Right forelimb (tissue), 1 donor: ENCODE measurements at places on chromosomes 4 and X.
A peak's percentile ranks its signal among the peaks of the same experiment; 100 is the strongest.

- DNase-seq, result no peak
Observed at GRCh38 chrX:110125446-110126162, 122.7 kb downstream of the TMEM164 start.

DNA sequence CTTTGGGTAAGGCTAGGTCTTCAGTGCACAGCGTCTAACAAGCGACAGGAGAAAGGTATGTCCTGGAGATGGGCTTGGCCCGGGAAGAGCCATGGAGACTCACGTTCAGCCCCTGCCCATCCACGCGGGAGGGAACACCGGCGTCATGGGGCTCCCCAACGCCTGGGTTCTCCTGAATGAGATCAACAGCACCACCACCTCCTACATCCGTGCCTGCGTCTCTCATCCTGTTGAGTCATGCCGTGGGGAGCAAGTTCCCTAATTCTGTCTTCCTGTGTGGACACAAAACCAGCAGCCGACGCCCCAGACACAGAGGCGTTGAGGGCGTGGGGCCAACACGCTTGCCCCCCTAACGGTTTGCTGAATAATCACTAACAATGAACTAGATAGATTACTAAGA lies 20.1 kb upstream of the IL3RA start:
- DNase-seq, result no peak

GRCh38 chr4:7460566-7460965 lies 25.8 kb upstream of the PSAPL1 start:
- DNase-seq, result peak; percentile 60

DNA sequence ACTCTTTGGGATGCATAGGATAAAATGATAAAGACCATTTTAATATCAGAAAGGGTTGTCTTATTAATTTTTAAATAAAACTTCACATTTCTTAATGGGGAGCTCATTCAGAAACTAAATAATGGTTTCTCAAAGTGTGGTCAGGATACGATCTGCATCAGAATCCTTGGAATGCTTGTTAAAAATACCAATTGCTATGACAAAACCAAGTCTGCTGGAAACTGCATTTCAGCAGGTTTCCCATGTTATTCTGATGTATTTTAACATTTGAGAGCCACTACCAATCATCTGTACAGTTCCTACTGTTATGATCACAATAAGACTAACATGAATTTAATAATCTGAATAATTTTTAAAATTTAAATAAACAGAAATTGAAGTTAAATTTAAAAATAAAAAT lies 115.1 kb downstream of the SOWAHB start:
- DNase-seq, result no peak

GRCh38 chrX:45696736-45697135 lies 496.1 kb upstream of the DIPK2B start:
- no peak for DNase-seq

DNA sequence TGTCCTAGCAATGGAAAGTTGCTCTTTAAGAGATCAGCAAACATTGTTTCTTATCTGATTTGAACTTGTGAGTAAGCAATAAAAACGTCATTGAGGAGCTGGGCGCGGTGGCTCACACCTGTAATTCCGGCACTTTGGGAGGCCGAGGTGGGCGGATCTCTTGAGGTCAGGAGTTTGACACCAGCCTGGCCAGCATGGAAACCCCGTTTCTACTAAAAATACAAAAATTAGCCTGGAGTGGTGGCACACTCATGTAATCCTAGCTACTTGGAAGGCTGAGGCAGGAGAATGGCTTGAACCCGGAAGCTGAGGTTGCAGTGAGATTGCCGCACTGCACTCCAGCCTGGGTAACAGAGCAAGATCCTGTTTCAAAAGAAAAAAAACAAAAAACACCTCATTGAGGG lies 11.2 kb upstream of the PLAC8 start:
- no peak for DNase-seq

- DNase-seq, result no peak
Observed at GRCh38 chr4:181674315-181674875, 568.8 kb upstream of the TENM3 start.

- DNase-seq, result no peak
Observed at GRCh38 chr4:162356181-162356580, 192.4 kb upstream of the FSTL5 start.

DNA sequence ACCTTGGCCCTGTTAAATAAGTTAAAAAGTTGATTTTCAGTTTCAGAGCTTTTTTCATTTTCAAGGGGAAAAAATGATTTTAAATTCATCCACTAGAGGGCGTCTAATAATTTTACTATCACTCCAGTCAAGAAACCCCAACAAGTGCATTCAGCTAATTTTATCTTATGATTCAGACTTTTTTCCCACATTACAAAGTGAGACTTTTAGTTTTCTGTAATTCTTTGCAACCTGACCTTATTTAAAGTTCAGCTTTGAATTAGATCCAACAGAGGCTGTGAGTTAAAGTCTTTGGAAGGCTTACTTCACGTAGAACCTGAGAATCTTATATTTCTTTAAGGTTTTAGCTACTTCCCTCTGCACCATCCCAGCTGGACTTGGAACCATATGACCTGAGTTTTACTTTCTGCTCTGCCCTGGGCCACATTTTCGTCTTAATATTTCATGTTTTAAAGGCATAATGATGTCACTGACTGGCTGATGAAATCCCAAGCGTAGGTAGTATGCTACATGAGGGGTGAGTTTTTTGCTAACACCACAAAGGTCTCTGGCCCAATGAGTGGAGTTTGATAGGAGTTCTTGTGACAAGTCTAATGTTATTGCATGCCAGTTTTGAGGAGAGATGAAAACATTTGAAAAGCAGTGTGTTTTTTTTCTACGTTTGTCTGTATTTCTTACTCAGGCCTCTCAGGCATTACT lies 7.2 kb downstream of the GNRHR start:
- no peak for DNase-seq

- DNase-seq, result no peak
Observed at GRCh38 chr4:112418092-112418491, 97.9 kb downstream of the NEUROG2 start.

GRCh38 chrX:71099736-71100135 lies 4.1 kb downstream of the FOXO4 start:
- no peak for DNase-seq

DNA sequence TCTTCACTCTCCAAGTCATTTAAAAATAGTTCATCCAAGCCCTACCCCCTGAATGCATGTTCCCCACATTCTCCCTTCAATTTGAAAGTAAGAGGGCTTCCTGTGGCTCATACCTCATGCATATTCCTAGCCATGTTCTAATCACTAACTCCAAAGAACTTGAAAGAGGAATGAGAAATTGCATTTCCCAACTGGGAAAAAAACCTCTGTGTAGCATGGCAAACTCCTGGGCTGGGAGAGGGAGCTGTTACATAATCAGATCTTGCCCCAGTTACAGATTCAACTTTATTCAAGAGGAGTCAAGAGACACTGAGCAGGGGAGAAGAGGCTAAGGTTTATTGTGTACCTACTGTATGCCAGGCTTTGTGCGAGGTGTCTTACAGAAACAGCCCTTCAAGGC lies 90.2 kb downstream of the SLC2A9 start:
- DNase-seq, result no peak

DNA sequence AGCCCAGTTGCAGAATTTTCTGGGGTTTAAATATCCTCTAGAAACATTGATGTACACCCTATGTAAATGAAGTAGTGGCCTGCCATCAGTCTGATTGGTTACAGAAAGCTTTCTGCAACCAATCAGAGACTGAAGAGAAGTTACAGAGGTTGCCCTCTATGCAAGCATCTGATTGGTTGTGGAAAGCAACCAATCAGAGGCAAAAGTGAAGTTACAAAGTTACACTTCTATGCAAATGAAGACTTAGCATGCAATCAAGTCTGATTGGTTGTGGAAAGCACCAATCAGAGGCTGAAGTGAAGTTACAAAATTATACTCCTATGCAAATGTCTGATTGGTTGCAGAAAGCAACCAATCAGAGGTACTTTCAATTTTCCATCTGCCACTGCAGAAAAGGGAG lies 51.9 kb upstream of the USP9X start:
- DNase-seq, result no peak

DNA sequence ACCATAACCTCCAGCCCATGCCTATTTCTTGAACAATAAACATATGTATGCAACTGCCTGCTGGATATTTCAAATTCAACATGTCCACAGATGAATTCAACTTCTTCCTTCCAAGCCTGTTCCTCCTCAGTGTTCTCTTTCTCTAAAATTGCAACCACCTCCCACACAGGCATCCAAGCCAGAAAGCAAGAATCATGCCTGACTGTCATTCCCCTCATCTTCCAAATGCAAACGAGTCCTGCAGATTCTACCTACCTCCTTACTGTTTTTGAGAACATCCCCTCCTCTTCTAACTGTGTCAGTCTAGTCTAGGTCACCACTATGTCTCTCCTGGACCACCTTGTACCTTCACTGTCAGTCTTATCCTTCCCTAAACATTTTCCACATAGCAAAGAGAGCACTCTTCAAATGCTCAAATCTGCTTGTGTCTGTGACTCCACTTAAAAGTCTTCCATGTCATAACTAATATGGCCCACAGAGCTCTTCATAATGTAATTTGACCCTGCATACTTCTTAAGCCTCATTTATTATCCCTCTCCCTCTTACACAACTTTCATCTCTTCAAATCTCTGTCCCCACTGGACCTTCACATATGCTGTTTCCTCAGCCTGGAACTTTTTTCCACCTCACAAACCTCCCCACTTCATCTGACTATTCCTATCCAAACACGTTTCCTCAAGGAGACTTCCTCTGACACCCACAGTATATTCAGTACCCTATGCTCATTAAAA lies 25.7 kb downstream of the MAPK10 start:
- DNase-seq, result no peak

- no peak for DNase-seq
Observed at GRCh38 chrX:39484159-39485068, 613.3 kb downstream of the BCOR start.

DNA sequence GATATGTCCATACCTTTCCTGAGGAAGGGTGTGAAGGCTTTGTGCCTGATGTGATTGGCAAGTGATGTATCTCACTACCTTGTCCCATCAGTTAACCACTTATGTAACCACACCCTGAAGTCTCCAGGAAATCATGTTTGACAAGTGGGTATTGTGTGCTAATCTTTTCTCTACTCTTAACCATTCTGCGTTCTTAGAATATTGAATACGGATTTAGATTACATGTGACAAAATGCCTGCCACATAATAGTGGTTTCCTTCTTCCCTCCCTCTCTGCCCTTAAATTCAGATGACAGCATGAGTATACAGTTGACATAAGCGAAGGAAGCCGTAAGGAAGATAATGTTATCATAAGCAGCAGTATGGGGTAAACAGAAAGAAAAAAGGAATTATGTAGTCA lies 108.4 kb downstream of the KLHL8 start:
- no peak for DNase-seq

- DNase-seq, result no peak
Observed at GRCh38 chr4:21467551-21467950, 481.0 kb downstream of the KCNIP4 start.

DNA sequence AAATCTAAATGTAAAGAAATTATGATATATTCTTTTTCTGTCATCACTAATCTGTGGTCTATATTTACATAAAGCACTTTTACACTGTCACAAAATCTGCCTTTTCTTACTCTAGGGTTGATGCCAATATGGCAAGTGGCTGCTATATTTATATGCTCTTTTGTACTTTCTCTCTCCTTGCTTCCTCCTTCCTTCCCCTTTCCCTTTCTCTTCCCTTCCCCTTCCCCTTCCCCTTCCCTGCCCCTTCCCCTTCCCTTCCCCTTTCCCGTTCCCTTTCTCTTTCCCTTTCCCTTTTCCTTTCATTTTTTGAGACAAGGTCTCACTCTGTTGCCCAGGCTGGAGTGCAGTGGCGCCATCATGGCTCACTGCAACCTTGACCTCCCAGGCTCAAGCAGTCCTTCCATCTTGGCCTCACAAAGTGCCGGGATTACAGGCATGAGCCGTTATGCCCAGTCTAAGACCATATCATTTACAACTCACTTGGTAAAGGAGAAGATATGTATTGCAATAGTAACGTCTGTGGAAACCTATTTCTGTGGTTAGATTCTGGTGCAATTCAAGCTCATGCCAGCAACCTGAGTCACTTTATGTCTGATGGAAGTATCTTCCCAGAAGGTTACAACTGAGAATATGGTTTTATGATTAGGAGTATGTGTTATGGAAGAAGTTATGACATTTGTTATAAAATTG lies 13.9 kb upstream of the PLAC8 start:
- no peak for DNase-seq

- DNase-seq, result no peak
Observed at GRCh38 chr4:99624141-99624719, 33.4 kb downstream of the C4orf54 start.

DNA sequence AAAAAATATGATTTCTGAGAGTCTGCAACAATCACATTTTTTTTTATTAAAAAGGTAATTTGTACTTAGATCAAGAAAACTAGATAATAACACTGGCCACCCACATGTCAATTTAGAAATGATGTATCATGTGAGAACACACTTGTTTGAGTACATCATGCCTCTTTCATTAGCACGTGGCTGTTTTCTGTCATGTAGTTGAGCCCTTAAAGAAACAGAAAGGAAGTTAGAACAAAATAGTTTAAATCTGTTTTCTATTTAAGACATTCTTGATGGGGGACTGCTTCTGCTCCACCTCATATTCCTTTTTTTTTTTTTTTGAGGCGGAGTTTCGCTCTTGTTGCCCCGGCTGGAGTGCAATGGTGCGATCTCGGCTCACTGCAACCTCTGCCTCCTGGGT lies 207.5 kb downstream of the NSUN7 start:
- no peak for DNase-seq
